Pulmonary artery endothelial cell (primary cell): ENCODE measurements at places on chromosomes 16 and 17. TPM values are rescaled to one million over a fixed set of nuclear protein-coding genes. Genes with fewer than 3 reads are reported as not detected.

DNA sequence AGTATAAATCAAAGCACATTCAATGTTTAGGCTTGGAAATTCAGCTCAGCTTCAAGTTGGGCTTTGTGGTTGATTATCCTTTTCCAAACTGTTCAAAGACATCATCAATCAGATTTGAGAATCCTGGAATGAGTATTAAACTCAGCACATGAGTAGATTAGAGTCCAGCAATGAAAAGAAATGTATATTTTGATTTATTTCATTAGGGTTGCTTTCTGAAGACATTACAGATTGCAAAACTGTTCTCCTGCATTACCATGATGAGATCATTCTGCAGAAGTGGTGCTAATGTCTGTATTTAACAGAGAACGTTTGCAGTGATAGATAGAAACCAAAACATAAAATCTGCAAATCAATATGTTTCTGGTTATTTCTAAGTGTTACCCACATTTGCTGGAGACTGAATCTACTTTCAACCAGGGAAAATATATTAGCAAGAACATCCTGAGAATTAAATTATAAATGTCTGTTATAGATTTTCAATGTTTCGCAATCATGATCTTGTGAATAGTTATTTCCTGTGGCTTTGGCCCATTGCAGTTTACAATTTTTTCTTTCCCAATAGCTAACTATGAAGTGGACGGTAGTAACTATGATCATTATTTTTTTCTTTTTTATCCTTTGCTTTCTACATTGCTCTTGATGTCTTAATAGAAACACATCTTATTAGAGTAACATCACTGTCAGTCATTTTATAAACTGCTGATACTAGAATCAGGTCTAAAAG lies 1125.7 kb upstream of the GOT2 start:
- DNase-seq, result no peak

DNA sequence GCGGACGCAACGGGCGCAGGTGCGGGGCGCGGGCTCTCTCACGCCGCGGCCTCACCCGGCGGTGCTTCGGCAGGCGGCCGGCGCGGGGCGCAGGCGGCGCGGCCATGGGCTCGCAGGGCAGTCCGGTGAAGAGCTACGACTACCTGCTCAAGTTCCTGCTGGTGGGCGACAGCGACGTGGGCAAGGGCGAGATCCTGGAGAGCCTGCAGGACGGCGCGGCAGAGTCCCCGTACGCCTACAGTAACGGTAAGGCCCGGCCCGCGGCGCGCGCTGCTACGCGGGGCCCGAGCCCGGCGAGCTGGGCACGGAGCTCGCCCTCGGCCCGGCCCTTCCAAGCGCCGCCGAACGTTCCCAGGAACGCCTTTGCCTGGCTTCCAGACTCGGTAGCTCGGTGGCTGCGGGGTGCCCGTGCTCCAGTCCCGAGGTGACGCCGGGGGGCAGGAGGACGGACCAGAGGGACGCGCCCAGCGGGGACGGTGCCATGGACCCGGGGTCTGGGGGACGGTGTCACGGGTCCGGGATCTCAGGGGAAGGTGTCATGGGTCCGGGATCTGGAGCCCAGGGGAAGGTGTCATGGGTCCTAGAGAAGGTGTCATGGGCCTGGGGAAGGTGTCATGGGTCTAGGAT lies 435 bp downstream of the RAB40C start:
- no peak for DNase-seq

DNA sequence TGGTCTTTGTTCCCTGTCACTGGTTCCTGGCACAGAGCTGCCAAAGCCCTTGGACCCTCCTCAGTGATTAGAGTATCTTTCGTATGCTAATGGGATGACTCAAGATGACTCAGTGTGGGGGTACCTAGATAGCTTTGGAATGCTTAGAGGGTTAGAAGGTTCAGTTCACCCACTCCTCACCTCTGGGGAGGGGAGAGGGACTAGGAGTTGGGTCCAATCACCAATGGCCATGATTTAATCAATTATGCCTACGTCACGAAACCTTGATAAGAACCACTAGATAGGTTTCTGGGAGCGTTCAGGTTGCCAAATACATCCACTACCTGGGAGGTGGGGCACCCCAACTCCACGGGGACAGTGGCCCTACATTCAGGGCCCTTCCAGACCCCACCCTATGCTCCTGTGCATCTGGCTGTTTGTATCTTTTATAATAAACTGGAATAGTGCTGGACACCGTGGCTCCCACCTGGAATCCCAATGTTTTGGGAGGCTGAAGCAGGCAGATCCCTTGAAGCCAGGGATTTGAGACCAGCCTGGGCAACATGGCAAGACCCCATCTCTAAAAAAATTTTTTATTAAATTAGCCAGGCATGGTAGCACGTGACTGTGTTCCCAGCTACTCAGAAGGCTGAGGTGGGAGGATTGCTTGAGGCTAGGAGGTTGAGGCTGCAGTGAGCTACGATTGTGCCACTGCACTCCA lies 29.2 kb upstream of the LITAF start:
- no peak for DNase-seq

GRCh38 chr16:5516115-5516514 lies 418.5 kb upstream of the EEF2KMT start:
- no peak for DNase-seq

- no peak for DNase-seq
Measured at GRCh38 chr17:65055280-65055707, 1.2 kb downstream of the GNA13 start.

GRCh38 chr17:55730380-55730779 lies 7.7 kb upstream of the TMEM100 start:
- no peak for DNase-seq

DNA sequence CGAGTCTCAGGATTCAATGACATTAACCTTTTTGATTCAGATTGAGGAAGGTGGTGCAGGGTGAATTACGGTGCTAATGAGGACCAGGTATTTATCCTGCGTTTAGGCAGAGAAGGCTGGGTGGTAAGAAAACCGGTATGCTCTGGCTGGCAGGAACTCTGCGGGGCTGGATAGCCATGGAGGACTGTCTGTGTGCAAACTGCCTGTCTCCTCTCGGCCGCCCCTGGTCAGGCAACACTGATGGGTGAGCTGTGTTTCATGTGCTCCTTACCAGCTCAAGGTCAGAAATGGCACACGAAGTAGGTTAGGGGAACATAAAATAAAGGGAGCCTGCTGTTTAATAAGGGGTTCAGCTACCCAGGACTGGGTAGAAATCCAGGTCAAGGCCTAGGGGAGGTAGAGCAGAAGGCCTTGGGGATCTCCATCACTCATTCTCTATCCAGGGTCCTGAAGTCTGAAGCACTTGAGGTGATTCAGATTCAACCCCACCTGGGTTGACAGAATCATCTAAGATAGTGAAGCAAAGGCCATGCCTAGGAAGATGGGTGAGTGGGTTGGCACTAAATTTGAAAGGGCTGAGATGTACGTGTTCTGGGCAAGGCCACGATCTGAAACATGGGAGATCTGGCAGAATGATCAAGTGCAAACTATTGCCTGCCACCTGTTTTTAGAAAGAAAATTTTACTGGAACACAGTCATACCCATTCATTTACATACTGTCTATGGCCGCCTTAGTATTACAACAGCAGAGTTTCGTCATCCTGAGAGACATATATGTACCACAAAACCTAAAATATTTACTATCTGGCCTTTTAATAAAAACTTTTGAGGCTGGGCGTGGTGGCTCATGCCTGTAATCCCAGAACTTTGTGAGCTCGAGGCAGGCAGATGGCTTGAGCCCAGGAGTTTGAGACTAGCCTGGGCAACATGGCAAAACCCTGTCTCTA lies 292.5 kb downstream of the XYLT1 start:
- DNase-seq, result no peak

- no peak for DNase-seq
Measured at GRCh38 chr17:71458322-71458721, 662.5 kb upstream of the SOX9 start.

DNA sequence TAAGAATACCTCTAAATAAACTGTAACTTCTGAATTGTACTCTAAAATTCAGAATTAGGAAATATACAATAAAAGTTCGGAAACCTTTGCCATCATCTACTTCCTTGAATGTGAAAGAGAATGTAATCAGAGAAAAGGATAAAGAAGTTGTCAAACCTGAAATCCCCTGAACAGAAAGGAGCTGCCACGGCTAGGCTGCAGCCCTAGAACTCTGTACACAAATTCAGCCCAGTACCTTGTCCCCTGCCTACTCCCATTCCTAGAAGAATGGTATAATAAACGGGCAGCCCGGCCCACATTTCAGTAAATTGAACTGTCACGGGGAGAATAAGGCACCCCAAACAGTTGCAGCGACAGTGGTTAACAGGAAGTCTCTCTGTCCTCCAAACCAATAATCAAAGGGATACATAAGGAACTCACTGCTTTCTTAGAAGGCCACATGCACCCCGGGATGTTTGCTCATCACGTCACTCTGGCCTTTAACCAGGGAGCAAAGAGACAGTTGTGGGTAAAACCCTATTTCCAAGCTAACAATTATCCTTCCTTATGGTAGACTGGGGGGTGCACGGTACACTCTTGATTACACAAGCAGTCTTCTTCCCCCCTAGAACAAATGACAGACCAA lies 24.3 kb upstream of the RFFL start:
- no peak for DNase-seq

- DNase-seq, result no peak
Measured at GRCh38 chr17:6388416-6388815, 46.5 kb downstream of the AIPL1 start.

- DNase-seq, result no peak
Measured at GRCh38 chr16:89037261-89038152, 56.1 kb upstream of the ACSF3 start.

- DNase-seq, result no peak
Measured at GRCh38 chr17:14321980-14322776, 21.3 kb downstream of the HS3ST3B1 start.

- DNase-seq, result no peak
Measured at GRCh38 chr16:73013974-73014373, 34.0 kb downstream of the ZFHX3 start.

- no peak for DNase-seq
Measured at GRCh38 chr16:69823831-69824563, 61.9 kb downstream of the WWP2 start.

DNA sequence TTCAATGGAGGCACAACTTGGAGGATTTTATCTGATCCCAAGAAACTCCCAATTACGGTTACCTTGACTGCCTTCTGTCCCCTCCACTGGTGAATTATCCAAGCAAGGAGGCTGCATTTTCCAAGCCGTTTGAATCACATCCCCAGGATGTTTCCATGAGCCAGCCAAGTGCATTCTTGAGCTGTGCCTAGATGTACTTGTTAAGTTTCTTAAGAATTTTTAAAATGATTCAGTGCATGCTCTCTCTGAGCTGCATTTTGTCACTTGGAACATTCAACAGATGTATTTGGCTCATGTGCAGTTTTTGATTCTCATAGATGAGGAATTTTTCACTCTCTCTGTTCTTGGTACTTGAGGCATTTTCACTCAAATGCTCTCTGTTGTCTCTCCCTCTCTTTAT lies 202.6 kb upstream of the MYOCD start:
- DNase-seq, result no peak

GRCh38 chr16:78478267-78478861 lies 378.9 kb downstream of the WWOX start:
- DNase-seq, result no peak

GRCh38 chr16:20847550-20847949 lies 41.2 kb downstream of the REXO5 start:
- DNase-seq, result no peak

DNA sequence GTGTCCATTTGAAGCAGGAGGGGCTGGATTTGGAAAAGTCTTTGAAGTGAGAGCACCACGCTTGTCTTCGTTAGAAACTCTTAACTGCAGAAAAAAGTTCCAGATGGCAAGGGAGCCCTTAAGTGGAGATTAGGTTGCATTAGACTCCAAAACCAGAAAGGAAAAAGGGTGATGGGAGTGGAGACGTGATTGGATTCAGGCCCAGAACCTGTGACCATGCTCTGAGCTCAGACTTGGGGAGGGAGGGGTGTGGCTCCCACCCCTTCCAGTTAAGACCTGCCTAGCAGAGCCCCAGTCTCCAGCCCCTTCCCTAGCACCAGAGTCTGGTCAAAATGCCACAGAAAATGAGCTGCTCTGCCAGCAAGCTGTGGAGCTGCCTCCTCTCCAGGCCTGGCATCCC lies 6.4 kb upstream of the LGALS9 start:
- no peak for DNase-seq

DNA sequence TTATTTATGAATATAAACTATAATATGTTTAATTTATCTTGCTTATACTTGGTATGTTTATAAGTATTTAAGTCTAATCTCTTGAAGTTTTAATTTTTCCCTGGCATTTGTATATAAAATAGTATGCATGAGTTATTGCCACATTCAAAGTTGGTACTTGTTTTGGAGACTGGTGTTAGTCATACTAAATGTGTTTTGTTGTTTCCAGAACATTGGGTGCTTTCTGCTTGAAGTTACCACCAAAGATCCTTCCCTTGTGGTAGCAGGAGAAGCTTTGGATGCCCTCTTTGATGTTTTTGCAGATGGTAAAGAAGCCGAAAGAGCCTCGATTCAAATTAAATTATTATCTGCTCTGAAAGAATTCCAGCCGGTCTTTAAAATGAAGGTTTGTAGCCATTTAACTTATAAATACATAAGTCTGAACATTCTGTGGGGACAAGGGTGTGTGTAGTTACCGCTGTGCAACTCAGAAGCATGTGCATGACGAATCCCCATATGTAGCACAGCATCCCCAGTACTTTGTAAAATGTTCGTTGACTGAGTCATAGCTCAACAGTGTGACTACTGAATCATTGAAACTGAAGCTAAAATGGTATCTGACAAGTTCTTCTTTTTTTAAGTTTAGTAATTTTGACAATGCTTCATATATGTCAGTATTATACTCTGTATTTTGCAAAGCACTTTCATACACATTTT lies 36.4 kb downstream of the HEATR3 start:
- DNase-seq, result no peak

The SLC13A2 gene
- not detected in 2 replicates for total RNA-seq

The RGS9 gene
- 1.1 and 1.2 TPM in 2 replicates for total RNA-seq

The NEUROD2 gene
- not detected in 2 replicates for total RNA-seq

The CXCL16 gene
- total RNA-seq, result 2.4 and 7.4 TPM in 2 replicates

The COPZ2 gene
- 6.3 and 7.4 TPM in 2 replicates for total RNA-seq

The NUPR1 gene
- 2.5 and 11.4 TPM in 2 replicates for total RNA-seq

The FNDC8 gene
- total RNA-seq, result not detected in 2 replicates

The CTRB1 gene
- total RNA-seq, result not detected in 2 replicates

The NXPH3 gene
- 0.79 and 2.7 TPM in 2 replicates for total RNA-seq

The KIF18B gene
- total RNA-seq, result 3.4 and 6.5 TPM in 2 replicates

The PPY gene
- not detected in 2 replicates for total RNA-seq

The IRX3 gene
- 0.07 and 2.2 TPM in 2 replicates for total RNA-seq
